ENCODE measurements at places on chromosomes 12 and 14. TPM values are rescaled to one million over a fixed set of nuclear protein-coding genes. Genes with fewer than 3 reads are reported as not detected.

Gene CCDC196
- total RNA-seq = not detected

DNA sequence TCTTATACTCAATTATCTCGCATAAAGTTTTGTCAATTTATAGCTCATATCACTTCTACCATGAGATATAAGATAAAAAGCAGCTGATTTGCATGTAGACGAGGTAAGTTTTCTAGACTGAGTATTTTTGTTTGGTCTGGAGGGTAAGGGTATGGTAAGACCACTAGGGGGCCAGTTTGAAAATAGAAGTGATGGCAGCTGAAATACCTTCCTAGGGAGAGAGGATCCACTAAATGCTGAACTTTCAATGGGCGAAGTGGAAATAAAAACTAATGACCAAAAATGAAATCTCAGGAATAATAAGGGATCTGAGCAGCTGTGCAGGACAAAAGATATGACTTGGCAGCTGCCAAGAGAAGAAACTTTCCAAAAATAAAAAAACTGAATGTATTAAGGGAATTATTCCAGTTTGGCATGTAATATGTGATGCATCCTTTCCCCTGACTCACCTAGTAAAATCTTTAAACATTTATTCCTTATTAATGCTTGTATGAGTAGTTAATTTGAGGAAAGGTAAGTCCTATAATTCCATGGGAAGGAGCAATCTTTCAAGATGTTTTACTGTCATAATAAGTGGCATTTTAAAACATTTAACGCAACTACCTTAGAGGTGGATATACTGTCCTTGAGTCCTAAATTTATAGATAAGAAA lies 754.5 kb downstream of the C12orf50 start:
- H3K27ac ChIP-seq = no peak overlapping the region
- no peak for DNase-seq
- H3K4me3 ChIP-seq = no peak overlapping the region
- no peaks in the 10 kb centered on the region for H3K36me3 ChIP-seq
- H3K27me3 ChIP-seq = no peaks in the 10 kb centered on the region

Gene KRT80
- total RNA-seq = 0.37 TPM

DNA sequence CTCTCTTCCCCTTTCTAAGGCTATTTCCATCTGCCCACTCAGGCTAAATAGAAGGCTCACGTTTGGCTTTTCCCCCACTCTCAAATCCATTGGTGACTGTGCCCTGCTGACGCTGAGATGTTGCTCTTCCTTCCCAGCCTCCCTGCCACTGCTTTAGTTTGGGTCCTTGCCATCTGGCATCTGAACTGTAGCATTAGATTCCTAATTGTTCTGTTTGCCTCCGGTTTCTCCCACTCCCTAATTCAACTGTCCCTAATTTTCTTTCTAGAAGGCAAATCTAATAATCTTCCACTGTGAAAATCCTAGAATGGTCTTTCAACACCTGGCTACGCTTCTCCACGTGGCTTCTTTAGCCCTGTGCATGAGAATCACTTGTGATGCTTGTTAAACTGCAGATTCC lies 37.6 kb upstream of the SMOC1 start:
- H3K36me3 ChIP-seq = no peaks in the 10 kb centered on the region
- H3K27ac ChIP-seq = no peak overlapping the region
- H3K4me3 ChIP-seq = no peak overlapping the region

DNA sequence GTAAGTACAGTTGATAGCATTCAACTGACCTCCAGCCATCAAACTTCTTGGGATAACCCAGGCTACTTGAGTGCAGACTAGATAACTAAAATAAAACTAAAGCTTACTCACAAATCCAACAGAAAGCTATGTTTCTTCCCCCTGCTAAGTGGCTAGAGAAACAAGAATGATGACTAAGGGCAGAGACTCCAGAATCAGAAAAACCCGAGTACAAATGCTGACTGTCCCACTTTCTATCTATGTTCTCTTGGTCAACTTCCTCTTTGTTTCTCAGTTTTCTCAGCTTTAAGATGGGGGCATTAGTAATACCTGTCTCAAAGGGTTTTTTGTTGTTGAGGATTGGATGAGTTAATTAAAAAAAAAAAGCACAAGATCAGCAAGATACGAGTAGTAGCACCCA lies 6.1 kb upstream of the NUAK1 start:
- no peaks in the 10 kb centered on the region for H3K36me3 ChIP-seq
- H3K27ac ChIP-seq = no peak overlapping the region
- no peaks in the 10 kb centered on the region for H3K4me1 ChIP-seq
- peaks cover 4% of the 10 kb centered on the region for H3K27me3 ChIP-seq
- no peak overlapping the region for H3K4me3 ChIP-seq

GRCh38 chr12:71556875-71557274 lies 106.8 kb downstream of the ZFC3H1 start:
- no peak for DNase-seq
- no peak overlapping the region for H3K27ac ChIP-seq
- no peak overlapping the region for H3K4me3 ChIP-seq
- H3K36me3 ChIP-seq = no peaks in the 10 kb centered on the region

Gene P2RX7
- 9.1 TPM for total RNA-seq

- H3K4me3 ChIP-seq = no peak overlapping the region
- H3K4me1 ChIP-seq = no peaks in the 10 kb centered on the region
- H3K27ac ChIP-seq = no peak overlapping the region
- no peaks in the 10 kb centered on the region for H3K27me3 ChIP-seq
- no peak for DNase-seq
- H3K36me3 ChIP-seq = no peaks in the 10 kb centered on the region
These were observed 67.6 kb upstream of the KTN1 start for GRCh38 chr14:55512421-55512820.

Gene OVCH1
- total RNA-seq = 3.2 TPM

Gene FAM222A
- 26.1 TPM for total RNA-seq

DNA sequence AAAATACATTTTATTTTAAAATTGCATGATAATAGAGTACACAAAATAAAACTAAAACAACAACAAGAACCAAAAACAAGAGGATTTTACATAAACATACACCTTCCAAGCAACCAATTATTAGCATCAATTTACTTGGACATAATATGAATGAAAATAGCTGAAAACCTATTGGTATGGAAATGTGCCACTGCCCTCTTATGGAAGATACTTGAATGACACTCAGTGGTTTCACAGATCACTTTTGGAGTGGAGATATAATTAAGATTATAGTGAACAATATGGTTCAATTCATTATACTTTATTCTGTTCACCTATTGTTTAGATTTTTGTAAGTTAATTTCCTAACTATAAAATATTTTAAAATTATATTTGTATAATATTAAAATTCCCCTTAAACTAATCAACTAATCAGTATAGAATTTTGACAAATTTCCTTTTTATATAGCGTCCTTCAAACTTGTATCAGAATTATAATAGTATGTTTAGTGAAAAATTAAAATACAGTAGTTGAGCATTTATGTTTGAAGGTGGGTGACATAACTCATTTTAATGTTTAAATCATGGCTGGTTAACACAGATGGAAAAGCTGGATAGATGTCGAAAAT lies 70.1 kb downstream of the SLC6A15 start:
- no peak for DNase-seq
- H3K4me1 ChIP-seq = no peaks in the 10 kb centered on the region
- H3K27ac ChIP-seq = no peak overlapping the region
- H3K27me3 ChIP-seq = no peaks in the 10 kb centered on the region
- H3K36me3 ChIP-seq = no peaks in the 10 kb centered on the region

GRCh38 chr12:100794441-100795173 lies at the start of gene ANO4:
Gene ANO4, plus strand, starts transcription at chr12:100794776. Its CDS starts 107,010 bp downstream, at chr12:100901786.
- H3K4me1 ChIP-seq = no peaks in the 10 kb centered on the region
- H3K27ac ChIP-seq = no peak within 1 kb of the TSS
- peaks cover 14% of the 10 kb centered on the region for H3K27me3 ChIP-seq
- no peak within 1 kb of the TSS for H3K4me3 ChIP-seq
- no peak for DNase-seq

GRCh38 chr12:117328556-117329100 lies 32.8 kb downstream of the NOS1 start:
- H3K4me1 ChIP-seq = no peaks in the 10 kb centered on the region
- peak; percentile 6 for DNase-seq
- no peak overlapping the region for H3K4me3 ChIP-seq
- H3K27me3 ChIP-seq = peaks cover 15% of the 10 kb centered on the region
- no peak overlapping the region for H3K27ac ChIP-seq

- no peaks in the 10 kb centered on the region for H3K36me3 ChIP-seq
- no peak overlapping the region for H3K4me3 ChIP-seq
- no peak overlapping the region for H3K27ac ChIP-seq
- DNase-seq = no peak
- H3K4me1 ChIP-seq = no peaks in the 10 kb centered on the region
These were observed 89.7 kb downstream of the RFX4 start for GRCh38 chr12:106672314-106673025.

GRCh38 chr14:54589076-54589475 lies 22.1 kb downstream of the SAMD4A start:
- H3K27ac ChIP-seq = no peak overlapping the region
- no peak for DNase-seq
- H3K27me3 ChIP-seq = no peaks in the 10 kb centered on the region
- H3K4me1 ChIP-seq = peaks cover 16% of the 10 kb centered on the region
- no peak overlapping the region for H3K4me3 ChIP-seq

GRCh38 chr14:70645892-70646291 lies 4.2 kb downstream of the TTC9 start:
- H3K27me3 ChIP-seq = peaks cover 10% of the 10 kb centered on the region
- no peaks in the 10 kb centered on the region for H3K36me3 ChIP-seq
- H3K27ac ChIP-seq = no peak overlapping the region
- peaks cover 61% of the 10 kb centered on the region for H3K4me1 ChIP-seq

GRCh38 chr12:480831-481816 lies 21.4 kb downstream of the B4GALNT3 start:
- no peaks in the 10 kb centered on the region for H3K36me3 ChIP-seq
- DNase-seq = no peak
- no peaks in the 10 kb centered on the region for H3K4me1 ChIP-seq
- no peak overlapping the region for H3K4me3 ChIP-seq

Gene MSRB3
- 11.1 TPM for total RNA-seq

DNA sequence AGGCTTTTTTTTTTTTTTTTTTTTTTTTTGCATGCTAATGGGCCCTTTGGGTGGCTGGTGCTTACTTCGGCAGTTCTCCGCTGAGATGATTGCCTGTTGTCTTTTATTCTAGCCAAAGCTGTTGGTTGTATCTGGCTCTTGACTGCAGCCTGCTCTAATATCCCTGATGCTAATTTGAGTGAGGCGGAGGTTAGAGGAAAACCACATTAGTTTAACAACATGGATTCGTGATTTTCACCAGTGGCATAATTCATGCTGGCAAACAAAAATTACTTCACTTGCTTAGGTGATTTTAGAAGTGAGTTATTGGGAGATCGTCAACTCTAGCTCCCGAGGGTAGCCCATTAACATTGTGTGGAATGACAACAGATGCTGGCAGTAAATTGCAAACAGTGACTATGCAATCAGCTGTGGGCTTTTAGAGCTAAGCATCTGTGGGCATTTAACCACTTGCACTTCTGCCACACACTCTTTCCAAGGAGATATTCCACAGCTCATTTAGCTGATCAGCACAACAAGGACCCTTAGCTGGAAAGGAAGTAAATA lies 97.6 kb upstream of the ZDHHC17 start:
- no peak for DNase-seq
- H3K27ac ChIP-seq = peak overlapping the region; percentile 68
- peaks cover 16% of the 10 kb centered on the region for H3K4me1 ChIP-seq
- no peaks in the 10 kb centered on the region for H3K27me3 ChIP-seq
- no peak overlapping the region for H3K4me3 ChIP-seq
- no peaks in the 10 kb centered on the region for H3K36me3 ChIP-seq

Gene FLRT2
- 39.6 TPM for total RNA-seq

Gene CLEC2A
- not detected for total RNA-seq

GRCh38 chr12:4154672-4155225 lies 118.8 kb upstream of the CCND2 start:
- H3K4me3 ChIP-seq = no peak overlapping the region
- H3K4me1 ChIP-seq = peaks cover 17% of the 10 kb centered on the region
- peak overlapping the region; percentile 85 for H3K27ac ChIP-seq
- no peaks in the 10 kb centered on the region for H3K27me3 ChIP-seq
- no peaks in the 10 kb centered on the region for H3K36me3 ChIP-seq
- no peak for DNase-seq

Gene CFAP54
- total RNA-seq = 2.6 TPM

DNA sequence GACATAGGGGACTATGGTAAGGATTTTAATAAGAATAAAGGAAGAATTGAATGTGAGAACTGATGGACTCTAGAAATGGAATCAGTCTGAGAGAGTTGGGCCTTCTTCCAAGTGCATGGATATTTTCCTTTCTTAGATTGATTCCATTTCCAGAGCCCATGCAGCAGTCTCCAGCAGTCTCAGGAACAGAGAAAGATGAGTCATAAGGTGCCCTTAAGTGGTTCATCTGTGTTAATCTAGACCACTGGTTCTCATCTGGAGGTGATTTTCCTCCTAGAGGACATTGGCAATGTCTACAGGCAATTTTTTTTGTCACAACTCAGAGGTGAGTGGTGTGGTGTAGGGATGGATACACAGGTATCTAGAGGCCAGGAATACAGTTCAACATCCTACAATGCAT lies 25.9 kb downstream of the TRIM9 start:
- no peak overlapping the region for H3K27ac ChIP-seq
- H3K27me3 ChIP-seq = no peaks in the 10 kb centered on the region
- H3K4me3 ChIP-seq = no peak overlapping the region
- DNase-seq = no peak
- no peaks in the 10 kb centered on the region for H3K4me1 ChIP-seq
- H3K36me3 ChIP-seq = no peaks in the 10 kb centered on the region
